Mammary epithelial cell (primary cell): ENCODE measurements at places on chromosomes 12 and 14. TPM values are rescaled to one million over a fixed set of nuclear protein-coding genes. Genes with fewer than 3 reads are reported as not detected.

The FLVCR2 gene
- 1.4 and 2.8 TPM in 2 replicates for total RNA-seq

The SYNDIG1L gene
- not detected in 2 replicates for total RNA-seq

The CLEC14A gene
- total RNA-seq, result not detected

The WSCD2 gene
- total RNA-seq, result 0.38 TPM in 1 of 2 replicates, not detected in the other

The GLT8D2 gene
- total RNA-seq, result 20.0 TPM

The RAD9B gene
- 1.1 TPM in 2 replicates for total RNA-seq

DNA sequence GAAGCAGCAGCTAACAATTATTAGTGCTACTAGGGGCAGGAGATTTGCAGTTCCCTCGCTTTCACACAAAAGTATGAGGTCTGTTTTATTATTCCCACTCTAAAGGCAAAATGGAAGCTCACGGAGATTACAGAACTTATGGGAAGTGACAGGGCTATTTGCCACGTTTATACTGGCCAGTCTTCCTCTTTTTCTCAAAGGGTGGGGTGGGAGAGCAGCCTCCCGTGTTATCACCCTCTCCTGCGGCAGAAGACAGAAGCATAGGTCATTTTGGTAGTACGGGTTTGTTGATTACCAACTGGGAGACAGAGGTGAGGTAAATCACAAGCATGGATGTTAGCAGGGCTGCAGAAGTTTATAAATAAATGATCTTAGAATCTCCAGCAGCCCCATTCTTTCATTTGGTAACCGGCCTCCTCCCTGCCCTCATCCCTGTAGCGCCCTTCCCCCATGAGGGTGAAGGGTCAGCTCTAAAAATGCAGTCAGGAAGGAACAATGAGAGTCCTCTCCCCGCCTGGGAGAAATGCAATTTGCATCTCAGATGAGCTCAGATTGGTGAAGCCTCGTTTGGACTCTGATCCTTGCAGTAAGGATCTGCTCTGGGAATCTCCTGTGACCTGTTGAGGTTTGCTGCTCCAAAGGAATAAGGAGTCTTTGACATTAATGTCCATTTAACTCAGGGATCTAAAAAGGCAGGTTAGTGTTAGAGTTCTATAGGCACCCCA, 44.7 kb upstream of the SINHCAF start:
- no peak for DNase-seq

GRCh38 chr14:101963052-101963451, 1.3 kb upstream of the DYNC1H1 start:
- no peak for DNase-seq

DNA sequence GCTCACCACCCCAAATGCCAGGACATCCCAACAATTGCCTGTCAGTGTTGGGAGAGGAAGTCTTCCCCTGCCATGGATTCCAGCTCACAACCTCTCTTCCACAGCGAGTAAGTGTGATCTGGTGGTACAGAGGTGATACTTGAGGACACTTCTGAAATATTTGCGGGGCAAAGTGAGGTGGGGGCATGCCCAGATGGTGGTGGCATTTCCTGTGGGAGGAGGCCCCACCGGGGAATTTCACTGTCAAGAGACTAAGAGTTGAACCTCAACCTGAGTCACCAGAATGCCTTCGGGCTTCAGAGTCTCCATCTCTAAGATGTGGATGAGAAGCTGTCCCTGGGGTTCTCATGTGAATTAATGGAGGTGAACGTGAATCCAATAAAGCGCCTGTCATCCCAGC, 122.3 kb upstream of the RFLNA start:
- DNase-seq, result peak; percentile 81

GRCh38 chr12:63042646-63043045, 107.7 kb upstream of the PPM1H start:
- no peak for DNase-seq

DNA sequence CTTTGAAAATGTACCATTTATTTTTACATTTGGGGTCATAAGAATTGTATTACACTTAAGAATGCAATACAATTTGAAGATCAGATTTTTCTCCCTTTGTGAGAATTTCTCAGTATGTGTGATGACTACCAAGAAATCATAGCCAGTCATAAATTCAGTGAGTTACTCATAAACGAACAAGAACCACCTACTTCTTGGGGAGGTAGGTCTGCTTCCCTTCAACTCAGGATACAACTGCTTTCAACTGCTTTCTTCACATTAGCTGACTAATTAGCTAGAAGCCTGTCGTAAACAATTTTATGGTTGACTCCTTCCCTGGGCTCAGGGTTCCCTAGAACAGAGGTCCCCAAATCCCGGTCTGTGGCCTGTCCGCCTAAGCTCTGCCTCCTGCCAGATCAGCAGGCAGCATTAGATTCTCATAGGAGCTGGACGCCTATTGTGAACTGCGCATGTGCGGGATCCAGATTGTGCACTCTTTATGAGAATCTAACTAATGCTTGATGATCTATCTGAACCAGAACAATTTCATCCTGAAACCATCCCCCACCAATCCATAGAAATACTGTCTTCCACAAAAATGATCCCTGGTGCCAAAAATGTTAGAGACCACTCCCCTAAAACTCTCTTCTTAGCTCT, 3.7 kb downstream of the ANG start:
- no peak for DNase-seq

DNA sequence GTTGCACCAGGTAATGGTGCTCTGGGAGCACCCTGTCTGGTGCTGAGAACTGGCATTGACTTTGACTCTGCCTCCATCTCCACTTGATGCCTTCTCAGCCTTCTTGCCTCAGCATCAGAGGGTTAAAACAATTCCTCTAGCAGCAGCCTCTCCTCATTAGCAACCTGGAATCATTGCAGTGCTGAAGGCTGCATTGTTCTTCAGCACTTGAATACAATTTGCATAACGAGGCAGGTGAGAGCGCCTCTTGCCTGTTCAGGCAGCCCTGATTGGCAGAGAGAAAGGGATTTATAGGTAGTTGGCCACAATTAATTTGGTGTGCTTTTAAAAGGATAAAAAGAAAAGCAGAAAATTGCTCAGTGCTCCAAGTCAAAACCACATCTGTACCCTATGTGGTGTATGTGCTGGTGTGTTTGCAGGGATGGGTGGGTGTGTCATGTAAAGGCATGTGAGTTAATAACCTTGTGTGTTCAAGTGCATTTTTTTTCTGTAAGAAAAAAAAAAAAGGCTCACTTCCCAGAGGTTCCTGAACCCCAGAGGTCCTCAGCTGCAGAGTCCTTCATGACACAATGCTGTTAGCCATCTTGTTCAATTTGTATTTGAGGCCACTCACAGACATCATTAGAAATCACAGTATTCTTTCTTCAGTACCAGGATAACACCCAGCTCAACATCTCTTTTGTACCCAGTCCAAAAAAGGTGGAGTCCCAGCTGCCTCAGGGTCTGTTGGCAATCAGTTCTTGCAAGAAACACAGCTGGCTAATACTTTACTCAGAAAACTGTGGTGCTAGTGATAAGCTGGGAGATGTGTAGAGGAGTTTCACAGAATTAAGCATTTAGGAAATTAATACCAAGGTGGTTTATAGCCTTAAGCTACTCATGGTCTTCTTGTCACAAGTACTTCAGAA, 385.6 kb downstream of the GRIN2B start:
- peak; percentile 51 for DNase-seq

- DNase-seq, result peak; percentile 80
Measured at GRCh38 chr12:69569236-69569635, 16.0 kb upstream of the CCT2 start.

DNA sequence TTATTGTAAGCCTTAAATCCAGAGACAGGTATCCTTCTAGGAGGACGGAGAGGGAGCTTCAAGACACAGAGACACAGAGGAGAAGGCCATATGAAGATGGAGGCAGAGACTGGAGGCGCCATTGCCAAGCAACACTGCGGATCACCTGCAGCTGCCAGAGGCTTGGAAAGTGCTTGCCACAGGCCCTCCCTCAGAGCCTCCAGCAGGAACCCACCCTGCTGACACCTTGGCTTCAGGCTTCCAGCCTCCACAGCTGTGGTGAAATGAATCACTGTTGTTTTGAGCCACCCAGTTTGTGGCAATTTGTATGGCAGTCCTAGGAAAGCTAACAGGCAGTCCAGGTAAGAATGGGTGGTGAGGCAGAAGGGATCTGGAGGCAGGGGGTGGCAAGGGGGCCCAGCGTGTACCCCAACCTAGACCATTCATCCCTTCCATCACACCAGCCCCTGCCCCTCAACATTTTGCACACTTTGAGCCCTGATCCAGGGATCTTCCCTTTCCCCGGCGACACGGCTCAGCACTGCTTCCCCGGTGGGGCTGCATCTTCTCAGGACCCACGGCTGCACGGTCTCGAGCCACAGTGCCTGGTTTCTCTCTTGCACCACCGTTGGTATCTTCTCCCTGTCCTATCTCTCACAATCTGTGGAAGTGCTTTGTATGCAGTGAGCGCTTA, 22.3 kb upstream of the BCDIN3D start:
- no peak for DNase-seq

- peak; percentile 17 for DNase-seq
Measured at GRCh38 chr14:86035882-86036281, 505.9 kb downstream of the FLRT2 start.

DNA sequence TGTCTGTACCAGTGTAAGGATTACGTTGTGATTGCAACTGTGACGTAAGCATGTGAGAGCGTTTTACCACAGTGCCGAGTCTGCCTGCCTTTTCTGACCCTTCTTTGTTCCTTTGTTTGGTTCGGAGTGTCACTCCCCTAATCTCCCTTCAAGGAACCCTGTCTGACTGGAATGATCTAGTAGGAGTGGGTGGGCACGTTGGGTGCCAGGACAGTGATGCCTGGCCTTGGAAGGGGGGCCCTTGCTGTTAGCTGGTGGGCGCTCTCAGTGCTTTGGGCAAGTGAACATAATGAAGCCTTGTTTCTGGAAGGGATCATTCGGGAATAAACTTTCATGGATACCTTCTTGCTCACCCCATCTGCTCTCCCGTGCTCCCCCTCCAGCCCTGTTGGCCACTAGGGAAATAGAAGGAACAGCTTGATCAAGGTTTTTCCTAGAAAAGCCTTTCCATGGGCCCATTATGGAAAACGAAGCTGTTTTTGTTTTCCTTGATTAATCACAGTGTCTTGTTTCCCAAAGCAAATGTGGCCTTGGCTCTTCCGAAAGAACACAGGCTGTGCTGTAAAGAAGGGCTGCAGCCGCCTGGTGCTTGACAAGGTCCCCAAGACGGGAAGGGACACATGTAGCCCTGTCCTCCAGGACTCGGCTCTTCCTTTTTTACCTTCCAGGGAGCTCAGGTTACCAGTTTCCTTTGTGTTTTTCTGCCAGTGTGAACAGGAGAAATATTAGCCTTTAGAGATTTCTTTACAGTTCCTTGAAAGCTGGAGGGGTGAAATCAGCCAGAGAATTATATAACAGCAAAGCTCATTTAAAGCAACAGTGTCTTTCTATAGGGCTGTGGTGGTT, 215.5 kb downstream of the CRADD start:
- DNase-seq, result no peak

GRCh38 chr12:67795236-67795635, 146.7 kb downstream of the DYRK2 start:
- DNase-seq, result no peak

DNA sequence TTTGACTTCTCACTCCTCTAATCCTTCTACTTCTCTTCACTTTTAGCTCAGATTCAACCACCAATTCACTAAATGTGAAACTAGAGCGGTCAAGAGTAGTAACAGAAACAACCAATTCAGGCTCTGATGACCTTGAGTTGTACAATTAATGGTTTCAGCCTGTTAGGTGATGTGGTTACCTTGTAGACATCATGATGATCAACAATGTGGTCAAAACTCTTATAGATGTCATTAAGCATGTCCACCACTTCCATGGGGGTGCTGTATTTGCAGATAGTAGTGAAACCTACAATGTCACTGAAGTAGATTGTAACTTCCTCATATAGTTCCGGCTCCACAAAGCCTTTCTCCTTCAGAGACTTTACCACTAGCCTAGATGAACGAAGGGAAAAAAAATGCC, 54.1 kb upstream of the PLBD1 start:
- no peak for DNase-seq

DNA sequence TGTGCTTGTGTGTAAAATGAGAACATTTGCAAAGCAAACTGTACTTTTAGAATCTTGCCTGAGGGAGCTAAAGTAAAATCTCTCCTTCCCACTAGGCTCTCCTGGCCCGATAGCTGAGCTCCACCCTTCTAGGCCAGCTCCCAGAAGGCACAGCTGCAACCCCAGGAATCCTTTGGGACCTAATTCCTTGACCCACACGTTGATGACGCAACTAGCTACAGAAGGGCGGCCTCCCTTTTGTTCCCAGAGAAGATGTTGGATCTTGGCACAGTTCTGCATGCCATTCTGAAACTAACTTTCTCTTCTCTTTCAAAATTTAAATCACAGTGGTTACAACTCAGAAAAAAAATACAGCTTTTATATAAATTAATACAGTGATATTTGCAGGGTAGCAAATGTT, 268.1 kb downstream of the EGLN3 start:
- no peak for DNase-seq

GRCh38 chr14:92010644-92011043, 29.2 kb downstream of the TRIP11 start:
- no peak for DNase-seq
